ENCODE measurements at places on chromosomes 1 and 21. TPM values are rescaled to one million over a fixed set of nuclear protein-coding genes. Genes with fewer than 3 reads are reported as not detected.

The FCN3 gene
- total RNA-seq = 0.55 TPM

The KLF17 gene
- total RNA-seq = not detected

DNA sequence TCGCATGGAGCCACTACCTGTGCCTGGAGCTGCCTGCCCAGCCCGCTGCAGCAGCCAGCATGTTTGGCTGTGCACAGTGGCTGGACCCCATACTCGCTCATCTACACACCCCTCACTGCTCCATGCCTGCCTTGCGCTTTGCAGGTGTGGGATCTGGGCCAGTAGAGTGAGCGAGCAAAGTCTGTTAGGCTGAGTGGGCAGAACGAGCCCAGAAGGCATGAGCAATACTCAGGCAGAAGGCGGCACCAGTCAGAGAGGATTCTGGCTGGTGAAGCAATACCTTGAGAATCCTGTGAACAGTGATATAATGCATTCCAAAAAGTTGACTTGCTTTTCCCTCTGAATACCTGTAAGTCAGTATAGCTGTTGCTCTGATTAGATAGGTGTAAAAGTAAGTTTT is 816.4 kb downstream of the KCNT2 start:
- no peaks in the 10 kb centered on the region for H3K36me3 ChIP-seq
- no peak for DNase-seq
- no peak overlapping the region for H3K4me3 ChIP-seq

GRCh38 chr1:53619367-53620060 is 119.5 kb downstream of the GLIS1 start:
- H3K36me3 ChIP-seq = no peaks in the 10 kb centered on the region
- H3K27ac ChIP-seq = no peak overlapping the region
- H3K27me3 ChIP-seq = no peaks in the 10 kb centered on the region
- H3K4me3 ChIP-seq = no peak overlapping the region
- no peaks in the 10 kb centered on the region for H3K4me1 ChIP-seq

- peaks cover 11% of the 10 kb centered on the region for H3K27me3 ChIP-seq
- peak overlapping the region; percentile 73 for H3K27ac ChIP-seq
Observed at GRCh38 chr1:155179112-155180031, 5.7 kb downstream of the TRIM46 start.

DNA sequence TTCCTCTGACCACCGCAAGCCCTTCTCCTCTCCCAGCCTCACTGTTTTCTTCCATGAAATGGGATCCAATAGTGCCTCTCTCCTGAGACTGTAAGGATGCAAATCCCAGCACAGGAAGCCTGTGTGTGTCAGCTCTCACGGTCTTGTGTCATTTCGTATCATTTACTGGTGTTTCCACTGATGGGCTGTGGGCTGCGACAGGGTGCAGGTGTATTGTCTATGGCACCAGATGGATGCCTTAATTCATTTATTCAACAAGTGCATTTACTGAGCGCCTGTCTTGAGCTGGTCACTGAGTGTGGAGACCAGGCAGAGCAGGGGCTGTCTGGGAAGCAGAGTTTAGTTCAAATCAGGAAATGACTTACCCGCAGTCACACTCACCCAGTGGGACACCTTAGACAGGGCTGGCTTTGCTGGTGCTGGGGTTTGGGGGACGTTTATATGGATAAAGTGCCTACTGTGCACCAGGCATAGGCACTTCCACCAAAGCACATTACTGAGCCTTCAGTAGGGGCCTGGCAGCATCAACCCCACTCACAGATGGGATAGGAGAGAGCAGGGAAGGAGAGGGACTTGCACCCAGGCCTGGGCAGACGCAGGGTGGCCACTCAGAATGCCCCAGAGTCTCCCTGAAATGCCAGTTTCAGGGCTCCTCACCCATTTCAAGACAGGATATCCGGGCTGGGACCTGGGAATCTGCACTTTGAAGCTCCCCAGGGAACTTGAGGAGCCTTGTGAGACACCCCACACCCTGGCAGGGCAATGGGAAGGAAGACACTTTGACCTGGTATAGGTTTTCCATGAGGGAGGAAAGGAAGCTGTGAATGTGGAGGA is 398.9 kb downstream of the MATN1 start:
- no peak overlapping the region for H3K4me3 ChIP-seq
- H3K36me3 ChIP-seq = no peaks in the 10 kb centered on the region
- H3K27ac ChIP-seq = no peak overlapping the region
- DNase-seq = no peak

DNA sequence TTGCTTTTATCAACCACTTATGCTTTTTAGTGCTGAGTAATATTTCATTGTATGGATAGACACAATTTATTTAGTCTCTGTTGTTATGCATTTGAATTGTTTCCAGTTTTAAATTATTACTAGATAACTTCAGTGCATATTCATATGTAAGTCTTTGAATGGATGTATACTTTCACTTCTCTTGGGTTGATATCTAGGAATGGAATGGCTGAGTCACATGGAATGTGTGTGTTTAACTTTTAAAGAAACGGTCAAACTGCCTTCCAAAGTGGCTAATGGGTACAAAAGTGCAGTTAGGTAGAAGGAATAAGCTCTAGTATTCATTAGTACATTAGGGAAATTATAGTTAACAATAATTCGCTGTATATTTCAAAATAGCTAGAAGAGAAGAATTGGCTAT is 82.4 kb downstream of the NPHS2 start:
- H3K36me3 ChIP-seq = no peaks in the 10 kb centered on the region
- no peaks in the 10 kb centered on the region for H3K27me3 ChIP-seq
- no peak overlapping the region for H3K4me3 ChIP-seq
- no peak for DNase-seq

GRCh38 chr1:97571760-97572159 is 349.1 kb downstream of the DPYD start:
- H3K4me1 ChIP-seq = no peaks in the 10 kb centered on the region
- no peaks in the 10 kb centered on the region for H3K27me3 ChIP-seq
- no peak overlapping the region for H3K4me3 ChIP-seq
- no peak overlapping the region for H3K27ac ChIP-seq
- no peaks in the 10 kb centered on the region for H3K36me3 ChIP-seq

The FCRL5 gene
- total RNA-seq = not detected

DNA sequence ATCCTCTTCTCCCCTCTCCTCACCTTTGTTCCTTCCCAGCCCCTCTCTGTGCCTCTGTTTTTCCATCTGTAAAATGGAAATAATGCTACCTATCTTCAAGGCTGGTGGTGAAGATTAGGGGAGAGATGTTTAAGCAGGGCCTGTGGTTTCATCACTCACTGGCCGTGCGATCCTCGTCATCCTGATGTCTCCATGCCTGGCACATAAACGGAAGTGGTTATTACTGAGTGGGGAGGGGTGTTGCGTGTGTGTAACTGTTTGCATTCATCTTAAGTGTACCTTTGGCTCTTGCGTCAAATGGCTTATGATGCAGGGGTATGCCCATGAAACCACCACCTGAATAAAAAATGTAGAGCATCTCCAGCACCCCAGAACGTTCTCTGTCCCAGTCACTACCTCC is 17.2 kb upstream of the C1QA start:
- H3K36me3 ChIP-seq = no peaks in the 10 kb centered on the region
- no peaks in the 10 kb centered on the region for H3K4me1 ChIP-seq
- H3K27me3 ChIP-seq = peaks cover 100% of the 10 kb centered on the region
- DNase-seq = no peak
- H3K4me3 ChIP-seq = no peak overlapping the region

DNA sequence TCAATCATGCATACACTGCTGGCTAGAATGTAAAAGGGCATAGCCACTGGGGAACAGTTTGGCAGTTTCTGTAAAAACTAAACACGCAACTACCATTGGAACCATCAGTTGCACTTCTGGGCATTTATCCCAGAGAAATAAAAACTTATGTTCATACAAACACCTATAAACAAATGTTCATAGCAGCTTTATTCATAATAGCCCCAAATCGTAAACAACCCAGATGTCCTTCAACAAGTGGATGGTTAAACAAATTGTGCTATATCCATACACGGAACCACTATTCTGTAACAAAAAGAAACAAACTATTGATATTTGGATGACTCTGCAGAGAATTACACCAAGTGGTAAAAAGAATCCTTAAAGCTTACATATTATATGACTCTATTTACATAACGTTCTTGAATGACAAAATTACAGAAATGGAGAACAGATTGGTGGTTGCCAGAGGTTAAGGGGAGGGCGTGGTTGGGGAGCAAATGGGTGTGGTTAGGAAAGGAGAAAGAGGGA is 22.8 kb downstream of the LACTBL1 start:
- H3K27me3 ChIP-seq = peaks cover 24% of the 10 kb centered on the region
- H3K4me3 ChIP-seq = no peak overlapping the region
- no peak overlapping the region for H3K27ac ChIP-seq
- H3K36me3 ChIP-seq = no peaks in the 10 kb centered on the region
- no peak for DNase-seq

- peak within 1 kb of the TSS; percentile 49 for H3K27ac ChIP-seq
- peak; percentile 83 for DNase-seq
- peaks cover 32% of the 10 kb centered on the region for H3K4me1 ChIP-seq
- peak within 1 kb of the TSS; percentile 27 for H3K4me3 ChIP-seq
Observed at GRCh38 chr1:156860628-156861423, at the start of gene NTRK1. Gene NTRK1 (plus strand): TSS chr1:156860865. CDS start chr1:156860935, 70 bp downstream.

DNA sequence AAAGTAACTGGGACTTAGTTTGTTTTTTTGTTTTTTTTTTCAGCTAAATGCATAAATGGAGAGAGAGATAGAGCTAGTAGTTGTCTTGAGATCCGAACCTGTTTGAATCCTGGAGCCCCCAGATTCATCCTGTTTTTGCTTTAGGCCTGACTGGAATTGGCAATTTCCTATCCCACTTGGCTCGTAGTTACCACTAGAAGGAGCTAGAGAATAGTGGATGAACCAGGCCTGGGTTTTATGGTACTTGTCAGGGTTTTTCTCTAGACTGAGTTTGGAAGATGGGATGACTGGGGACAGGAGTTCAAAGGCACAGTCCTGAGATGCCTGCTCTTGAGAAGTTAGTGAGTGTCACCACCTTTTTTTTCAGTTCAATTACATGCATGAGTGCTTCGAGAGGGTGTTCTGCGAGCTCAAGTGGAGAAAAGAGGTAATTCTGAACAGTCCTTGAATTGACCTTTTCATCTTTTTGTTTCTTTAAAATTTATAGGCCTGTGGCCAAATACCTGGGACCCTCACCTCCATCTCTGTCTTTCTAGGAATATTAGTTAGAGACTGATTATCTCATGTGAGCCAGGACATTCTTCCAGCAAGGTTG is 23.4 kb downstream of the CELF3 start:
- DNase-seq = peak; percentile 65
- no peaks in the 10 kb centered on the region for H3K4me1 ChIP-seq

DNA sequence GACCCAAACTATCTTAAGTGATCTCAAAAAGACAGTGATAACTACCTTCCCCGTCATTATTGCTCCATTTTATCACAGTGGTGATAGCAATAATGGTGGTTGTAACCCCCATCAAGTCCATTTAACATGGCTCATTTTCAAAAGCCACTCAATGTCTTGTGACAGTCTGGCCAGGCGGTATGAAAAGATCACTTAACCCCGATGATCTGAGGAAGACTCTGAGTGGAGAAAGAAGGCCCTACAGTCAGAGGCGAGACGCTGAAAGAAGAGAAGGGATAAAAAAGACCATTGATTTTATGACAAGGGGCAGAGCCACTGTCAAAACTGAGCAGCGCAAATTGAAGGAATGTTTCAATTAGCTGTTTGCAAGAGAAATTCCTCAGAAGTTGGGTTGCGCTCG is 417.2 kb upstream of the PBX1 start:
- no peak for DNase-seq
- no peak overlapping the region for H3K4me3 ChIP-seq
- H3K27me3 ChIP-seq = no peaks in the 10 kb centered on the region

GRCh38 chr1:1989789-1990188 is 13.8 kb downstream of the CFAP74 start:
- no peak overlapping the region for H3K4me3 ChIP-seq
- H3K4me1 ChIP-seq = peaks cover 11% of the 10 kb centered on the region
- DNase-seq = no peak
- H3K27me3 ChIP-seq = no peaks in the 10 kb centered on the region
- no peaks in the 10 kb centered on the region for H3K36me3 ChIP-seq

The S100A2 gene
- not detected for total RNA-seq

DNA sequence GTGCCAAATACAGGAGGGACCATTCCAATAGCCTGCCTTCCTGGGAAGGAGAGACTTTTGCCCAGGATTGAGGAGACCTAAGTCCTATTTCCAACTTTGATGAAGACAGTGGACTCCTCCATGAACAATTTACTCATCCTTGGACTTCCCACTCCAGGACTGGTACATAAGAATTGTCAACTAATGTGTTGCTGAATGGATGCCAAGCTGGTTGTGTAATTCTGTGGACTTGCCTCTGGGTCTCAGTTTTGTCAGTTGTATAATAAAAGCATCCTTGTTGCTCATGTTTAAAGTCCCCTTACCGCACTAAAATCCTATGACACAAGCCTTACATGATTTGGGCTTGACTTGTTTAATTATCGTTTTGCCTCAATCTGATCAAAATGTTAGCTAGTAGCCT is 13.2 kb upstream of the ZP4 start:
- no peak overlapping the region for H3K4me3 ChIP-seq
- no peaks in the 10 kb centered on the region for H3K4me1 ChIP-seq
- H3K36me3 ChIP-seq = no peaks in the 10 kb centered on the region
- H3K27me3 ChIP-seq = no peaks in the 10 kb centered on the region

DNA sequence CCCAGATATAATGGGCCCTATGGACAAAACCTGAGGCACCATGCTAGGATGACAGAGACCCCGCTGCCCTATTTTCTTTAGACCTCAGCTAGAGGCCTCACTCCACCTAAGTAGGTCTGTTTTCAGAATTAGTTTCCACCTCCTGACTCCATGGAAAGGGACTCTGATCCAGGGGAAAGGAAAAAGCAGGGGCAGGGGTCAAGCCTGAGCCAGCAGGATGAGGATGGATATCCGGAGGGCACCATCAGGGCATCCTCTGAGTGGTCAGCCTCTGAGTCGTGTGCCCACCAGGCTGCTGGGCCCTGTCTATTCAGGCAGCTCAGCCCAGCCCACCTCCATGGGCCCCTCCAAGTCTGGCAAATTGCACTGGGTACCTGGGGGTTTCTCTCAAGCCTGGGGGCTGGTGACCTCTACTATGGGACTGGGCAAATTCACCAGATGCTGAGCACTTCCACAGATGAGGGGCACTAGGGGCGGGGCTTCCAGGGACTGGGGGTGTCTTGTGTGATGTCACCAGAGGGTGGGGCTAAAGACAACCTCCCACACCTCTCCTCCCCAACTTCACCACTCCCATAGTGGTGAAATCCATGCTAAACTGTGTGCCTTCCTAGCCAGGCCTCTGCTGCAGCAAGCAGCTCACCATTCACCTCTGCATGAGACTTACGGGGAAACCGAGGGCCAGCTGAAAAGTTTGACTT is 5.5 kb downstream of the PAQR7 start:
- H3K36me3 ChIP-seq = no peaks in the 10 kb centered on the region
- DNase-seq = no peak
- peak overlapping the region; percentile 54 for H3K27ac ChIP-seq
- H3K4me1 ChIP-seq = peaks cover 79% of the 10 kb centered on the region
- no peaks in the 10 kb centered on the region for H3K27me3 ChIP-seq
- H3K4me3 ChIP-seq = no peak overlapping the region

- H3K4me1 ChIP-seq = no peaks in the 10 kb centered on the region
- no peak overlapping the region for H3K4me3 ChIP-seq
- H3K36me3 ChIP-seq = no peaks in the 10 kb centered on the region
- H3K27me3 ChIP-seq = peaks cover 12% of the 10 kb centered on the region
- no peak overlapping the region for H3K27ac ChIP-seq
Observed at GRCh38 chr1:200488375-200489165, 78.7 kb upstream of the ZNF281 start.

- no peak for DNase-seq
- H3K36me3 ChIP-seq = no peaks in the 10 kb centered on the region
- no peak overlapping the region for H3K27ac ChIP-seq
- H3K27me3 ChIP-seq = no peaks in the 10 kb centered on the region
- no peak overlapping the region for H3K4me3 ChIP-seq
Observed at GRCh38 chr1:115168026-115168425, 78.7 kb upstream of the TSPAN2 start.

GRCh38 chr1:118266436-118266835 is 81.4 kb upstream of the SPAG17 start:
- H3K27ac ChIP-seq = no peak overlapping the region
- no peaks in the 10 kb centered on the region for H3K27me3 ChIP-seq
- no peak overlapping the region for H3K4me3 ChIP-seq
- no peaks in the 10 kb centered on the region for H3K4me1 ChIP-seq
